ENCODE measurements at places on chromosomes 16 and 17.

DNA sequence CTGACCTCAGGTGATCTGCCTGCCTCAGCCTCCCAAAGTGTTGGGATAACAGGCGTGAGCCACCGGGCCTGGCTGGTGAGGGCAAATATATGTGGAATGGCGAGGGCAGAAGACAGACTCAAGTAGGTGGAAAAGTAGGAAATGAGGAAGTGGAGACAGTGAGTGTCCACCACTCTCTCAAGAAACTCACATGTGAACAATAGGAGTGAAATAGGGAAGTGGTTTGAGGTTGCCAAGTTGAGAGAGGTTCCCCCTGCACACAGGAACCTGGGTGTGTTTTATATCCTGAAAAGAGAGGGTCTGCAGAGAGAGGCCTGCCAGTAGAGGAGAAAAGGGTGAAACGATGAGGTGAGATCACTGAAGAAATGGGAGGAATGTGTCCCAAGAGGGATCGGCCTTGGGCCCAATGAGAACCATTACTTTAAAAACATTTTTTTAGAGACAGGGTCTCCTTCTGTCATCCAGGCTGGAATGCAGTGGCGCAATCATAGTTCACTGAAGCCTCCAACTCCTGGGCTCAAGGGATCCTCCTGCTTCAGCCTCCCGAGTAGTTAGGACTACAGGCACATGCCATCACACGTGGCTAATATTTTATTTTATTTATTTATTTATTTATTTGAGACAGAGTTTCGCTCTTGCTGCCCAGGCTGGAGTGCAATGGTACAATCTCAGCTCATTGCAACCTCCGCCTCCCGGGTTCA lies 17.1 kb upstream of the CORO1A start:
- no peak for DNase-seq

- DNase-seq = no peak
Observed at GRCh38 chr16:53515811-53516210, 12.8 kb upstream of the AKTIP start.

GRCh38 chr17:59333836-59334235 lies 2.4 kb downstream of the YPEL2 start:
- DNase-seq = no peak

- DNase-seq = no peak
Observed at GRCh38 chr17:76697702-76698465, 12.9 kb downstream of the MXRA7 start.

DNA sequence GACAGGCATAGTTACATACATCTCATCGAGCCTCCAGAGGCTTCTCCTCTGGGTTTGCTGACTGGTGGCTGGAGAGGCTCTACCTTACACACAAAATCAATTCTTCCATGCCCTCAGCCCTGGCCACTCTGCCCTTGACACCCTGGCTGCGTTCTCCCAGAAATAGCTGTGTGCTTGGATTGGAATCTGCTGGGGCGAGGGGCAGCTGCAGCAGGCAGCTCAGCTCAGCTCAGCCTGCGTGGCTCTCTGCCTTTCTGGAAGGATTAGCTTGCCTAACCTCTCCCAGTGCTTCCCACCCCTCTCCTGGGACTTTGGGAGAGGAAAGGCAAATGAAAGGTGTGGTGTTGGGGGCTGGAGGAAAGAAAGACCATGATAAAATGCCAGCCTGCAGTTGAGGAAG lies 216.1 kb downstream of the ENGASE start:
- no peak for DNase-seq

- no peak for DNase-seq
Observed at GRCh38 chr16:50311891-50312501, 45.6 kb downstream of the ADCY7 start.

DNA sequence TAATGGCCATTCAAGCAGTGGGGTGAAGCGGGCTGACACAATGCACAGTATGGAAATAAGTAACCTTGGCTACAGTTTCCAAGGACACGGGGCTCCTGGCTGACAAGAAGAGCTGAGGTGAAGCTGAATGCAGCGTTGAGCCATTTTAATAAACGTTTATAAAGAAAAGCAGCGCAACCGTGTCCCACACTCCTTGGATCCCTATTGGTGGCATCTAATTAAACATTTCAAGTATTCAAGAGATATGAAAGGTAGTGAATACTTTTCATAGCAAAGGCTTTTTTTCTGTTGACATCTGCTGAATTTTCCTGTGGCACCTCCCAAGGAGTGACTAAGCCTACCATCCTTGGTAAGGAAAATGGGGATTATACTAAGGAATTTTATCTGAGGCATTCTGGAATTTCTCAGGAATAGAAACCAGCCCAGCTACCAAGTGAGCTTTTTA lies 26.5 kb downstream of the DUSP14 start:
- DNase-seq = no peak

- no peak for DNase-seq
Observed at GRCh38 chr17:55571095-55571494, 59.8 kb upstream of the SMIM36 start.

- no peak for DNase-seq
Observed at GRCh38 chr17:21297597-21297996, 13.1 kb downstream of the MAP2K3 start.

DNA sequence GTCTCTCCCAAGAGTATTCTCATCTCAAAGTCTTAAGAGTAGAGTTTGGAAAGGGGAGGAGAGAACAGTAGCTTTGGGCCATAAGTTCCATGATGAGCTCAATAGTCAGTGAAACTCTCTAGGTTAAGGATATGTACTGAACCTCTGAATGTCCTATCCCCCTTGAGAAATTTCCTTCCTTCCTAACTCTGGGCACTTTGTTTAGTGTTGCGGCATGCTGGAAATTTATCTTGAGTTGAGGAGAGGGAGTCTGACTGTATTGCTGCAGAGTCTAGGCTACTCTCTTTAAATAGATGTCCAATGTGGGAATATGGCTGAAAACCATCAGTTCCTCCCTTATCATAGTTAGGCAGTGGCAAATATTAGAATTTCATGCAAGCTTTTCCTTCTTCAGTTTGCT lies 16.1 kb downstream of the MRTFB start:
- DNase-seq = no peak

DNA sequence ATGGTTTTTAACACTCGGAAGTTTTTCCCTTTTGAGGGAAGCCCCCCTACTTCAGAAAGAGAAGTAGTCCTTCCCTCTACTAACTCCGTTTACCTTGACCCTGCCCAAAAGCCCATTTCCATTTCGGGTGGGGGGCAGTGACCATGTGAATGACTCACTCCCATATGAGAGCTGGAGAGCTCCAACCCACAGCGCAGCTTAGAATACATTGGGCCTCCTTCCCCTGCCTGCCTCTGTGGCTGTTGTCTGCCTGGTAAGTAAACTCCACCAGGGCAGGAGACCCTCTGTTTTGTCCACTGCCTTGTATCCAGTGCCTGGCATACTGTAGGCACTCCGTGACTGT lies 985 bp downstream of the SGSM2 start:
- DNase-seq = no peak

All from activated T-helper 1 cell treated with anti-CD3 and anti-CD28 coated beads, Interleukin-2, amount 50 U/mL, for 16 hours (primary cell).